ENCODE measurements at places on chromosomes 7 and 10.

GRCh38 chr7:146096994-146097393, 19.6 kb upstream of the CNTNAP2 start:
- DNase-seq = no peak

DNA sequence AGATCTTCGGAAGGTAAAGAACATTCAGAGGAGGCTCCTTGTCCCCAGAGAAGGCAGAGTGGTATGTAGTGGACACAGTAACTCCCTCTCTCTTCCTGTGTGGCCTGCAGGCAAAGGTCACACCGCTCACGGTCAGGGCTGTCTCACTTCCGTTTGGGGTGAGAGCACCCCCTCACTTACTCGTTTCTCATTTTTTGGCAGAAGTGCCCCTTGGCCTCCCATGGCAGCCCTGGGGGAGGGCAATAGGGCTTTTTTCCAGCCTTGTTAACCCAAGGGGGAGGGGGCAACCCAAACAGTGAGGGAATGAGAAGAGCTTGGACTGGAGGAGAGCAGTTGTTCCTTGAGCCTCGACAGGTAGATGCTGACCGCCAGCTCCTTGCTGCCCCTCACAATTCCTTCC, 31.8 kb upstream of the SRGN start:
- DNase-seq = no peak

- DNase-seq = no peak
Measured at GRCh38 chr7:3956949-3957348, 655.9 kb downstream of the SDK1 start.

- DNase-seq = no peak
Measured at GRCh38 chr10:56653289-56653688, 292.2 kb upstream of the ZWINT start.

- no peak for DNase-seq
Measured at GRCh38 chr7:46233585-46234329, 312.7 kb upstream of the IGFBP3 start.

DNA sequence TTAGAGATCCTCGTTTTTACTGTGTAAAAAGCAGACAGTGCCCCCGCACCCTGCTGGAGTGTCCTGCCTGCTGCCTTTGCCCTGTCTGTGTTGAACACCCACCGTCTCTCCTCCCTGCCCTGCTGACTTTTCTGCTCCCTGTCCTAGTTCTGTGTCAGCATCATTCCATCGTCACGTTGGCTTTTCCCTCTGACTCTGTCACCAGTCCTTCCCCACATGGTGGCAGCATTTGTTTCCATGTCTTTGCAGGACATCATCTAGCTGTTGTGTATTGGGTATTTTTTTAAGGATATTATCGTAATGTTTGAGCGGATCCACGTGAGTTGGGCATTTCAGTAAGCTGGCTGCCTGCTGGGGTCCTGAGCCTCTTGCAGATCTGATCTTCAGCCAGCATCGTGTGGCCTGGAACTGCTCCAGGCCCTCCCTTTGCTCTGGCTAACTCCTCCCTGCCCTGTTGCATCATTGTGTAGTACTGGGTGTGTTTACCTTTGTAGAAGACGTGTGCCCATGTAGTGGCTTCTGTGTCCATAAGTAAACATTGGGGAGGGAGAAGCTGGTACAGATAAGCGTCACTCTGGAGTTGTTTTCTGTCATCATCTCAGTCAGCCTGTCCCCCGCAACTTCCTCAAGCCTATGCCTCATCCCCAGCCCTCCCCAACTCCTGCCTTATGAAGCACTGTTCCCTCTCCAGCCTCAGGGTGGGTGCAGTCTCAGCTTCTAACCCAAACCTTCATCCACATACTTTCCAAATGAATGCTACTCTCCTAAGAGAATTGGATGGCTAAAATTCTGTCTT, 44.3 kb downstream of the TRRAP start:
- no peak for DNase-seq

- DNase-seq = no peak
Measured at GRCh38 chr7:108408296-108408991, 47.8 kb downstream of the NRCAM start.

- DNase-seq = no peak
Measured at GRCh38 chr7:75583255-75583654, 91.1 kb downstream of the SPDYE5 start.

- DNase-seq = no peak
Measured at GRCh38 chr7:132825932-132826835, 249.9 kb upstream of the PLXNA4 start.

DNA sequence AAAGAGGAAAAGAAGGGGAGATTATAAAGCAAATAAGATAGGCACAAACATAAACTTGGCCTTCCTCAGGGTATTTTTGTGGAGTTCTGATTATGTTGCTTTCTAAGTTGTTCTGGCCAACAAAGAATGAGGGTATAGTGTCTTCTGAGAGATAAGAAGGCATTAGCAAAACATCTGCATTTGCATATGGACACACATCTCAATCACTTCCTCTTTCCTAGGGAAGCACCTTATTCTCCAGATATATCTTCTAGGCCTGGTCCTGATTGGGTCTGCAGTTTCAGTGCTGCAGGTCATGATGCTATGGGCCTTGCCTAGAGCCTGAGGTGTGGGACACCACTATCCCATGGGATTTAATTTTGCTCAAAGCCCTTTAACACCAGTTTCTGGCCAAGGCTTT, 308.8 kb upstream of the PHYHIPL start:
- no peak for DNase-seq

- DNase-seq = no peak
Measured at GRCh38 chr10:125016611-125017202, 74.8 kb downstream of the ZRANB1 start.

GRCh38 chr10:91511549-91512330, 101.6 kb downstream of the HECTD2 start:
- no peak for DNase-seq

DNA sequence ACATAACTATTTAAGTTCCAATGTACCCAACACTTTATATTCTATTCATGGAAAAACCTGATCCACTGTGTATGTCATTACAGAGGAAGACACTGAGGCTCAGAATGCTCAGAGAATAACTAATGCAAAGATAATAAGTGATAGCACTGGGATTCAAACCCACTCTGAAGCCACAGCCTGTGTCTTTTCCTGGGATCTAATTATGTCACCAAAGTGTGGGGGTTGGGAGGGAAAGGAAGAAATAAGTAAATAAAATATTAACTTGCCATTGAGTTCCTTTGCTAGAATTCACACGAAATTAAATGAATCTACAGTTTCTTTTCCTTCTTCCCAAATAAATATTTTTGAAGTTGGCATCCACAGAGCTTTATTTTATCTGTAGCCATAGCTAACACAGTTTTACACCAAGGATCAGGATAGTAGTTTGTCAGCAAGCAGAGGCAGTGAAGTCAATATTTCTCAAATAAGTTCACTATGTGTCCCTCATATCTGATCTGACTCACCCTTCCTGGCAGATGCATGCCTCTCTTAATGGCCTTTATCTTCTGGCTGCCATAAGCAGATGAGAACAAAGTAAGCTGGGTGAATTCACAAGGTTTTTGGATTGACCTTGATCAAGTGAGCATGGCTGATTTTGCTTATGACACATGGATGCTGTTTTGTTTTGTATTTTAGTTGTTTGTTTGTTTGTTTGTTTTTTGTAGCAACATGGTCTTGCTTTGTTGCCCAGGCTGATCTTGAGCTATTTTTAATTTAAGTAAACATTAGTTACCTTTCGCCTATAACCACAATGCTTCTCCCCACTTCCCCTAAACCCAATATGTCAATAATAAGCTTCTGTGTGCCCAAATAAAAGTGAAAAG, 6.3 kb downstream of the RAPGEF5 start:
- DNase-seq = no peak

- DNase-seq = no peak
Measured at GRCh38 chr10:93894516-93895378, 969 bp downstream of the SLC35G1 start.

GRCh38 chr7:124276005-124276622, 243.2 kb upstream of the TMEM229A start:
- DNase-seq = no peak

DNA sequence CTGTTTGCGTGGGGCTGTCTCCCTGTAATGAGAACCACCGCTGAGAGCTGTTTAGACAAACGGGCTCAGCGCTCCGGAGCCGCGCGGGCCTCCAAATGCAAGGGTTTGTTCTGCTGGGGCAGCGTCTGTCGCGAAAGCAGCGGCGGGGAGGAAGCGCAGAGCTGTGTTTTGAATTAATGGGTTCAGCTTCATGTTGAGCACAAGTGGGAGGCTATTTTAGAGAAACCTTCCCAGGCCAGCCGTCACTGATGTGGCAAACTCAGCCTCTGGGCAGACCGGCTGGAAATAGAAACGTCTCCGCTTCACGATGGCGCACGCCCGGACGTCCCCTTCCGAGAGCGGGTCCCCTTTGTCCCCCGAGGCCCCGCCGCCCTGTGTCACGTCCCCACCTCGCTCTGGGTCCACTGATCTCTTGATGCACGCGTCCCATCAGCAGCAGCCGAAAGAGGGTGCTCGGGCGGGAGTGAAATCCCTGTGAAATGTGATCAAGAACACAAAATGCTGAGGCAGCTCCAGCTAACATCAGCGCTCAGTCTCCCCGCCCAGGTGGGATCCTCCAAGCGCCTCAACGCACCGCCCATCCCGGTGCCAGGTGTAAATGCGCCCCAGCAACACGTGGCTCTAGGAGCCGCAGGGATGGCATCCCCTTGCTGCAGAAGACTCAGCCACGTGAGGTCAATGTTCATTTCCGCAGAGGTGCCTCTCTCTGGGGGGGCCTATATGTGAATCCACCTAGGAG, 44.9 kb downstream of the BAMBI start:
- no peak for DNase-seq

DNA sequence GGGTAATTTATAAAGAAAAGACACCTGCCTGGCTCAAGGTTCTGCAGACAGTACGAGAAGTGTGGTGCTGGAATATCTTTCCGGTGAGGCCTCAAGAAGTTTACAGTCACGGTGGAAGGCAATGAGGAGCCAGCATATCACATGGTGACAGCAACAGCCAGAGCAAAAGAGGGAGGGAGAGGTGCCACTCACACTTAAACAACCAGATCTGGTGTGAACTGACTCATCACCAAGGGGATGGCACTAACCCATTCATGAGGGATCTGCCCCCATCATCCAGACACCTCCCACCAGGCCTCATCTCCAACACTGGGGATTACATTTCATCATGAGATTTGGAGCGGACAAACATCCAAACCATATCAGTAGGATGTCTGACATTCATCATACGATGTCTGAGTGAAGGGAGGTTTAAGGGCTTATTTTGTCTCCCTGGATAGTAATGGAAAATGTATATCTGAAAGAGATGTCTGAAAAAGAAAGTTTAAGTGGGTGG, 23.5 kb upstream of the KBTBD2 start:
- no peak for DNase-seq

- DNase-seq = no peak
Measured at GRCh38 chr7:151647874-151648273, 128.2 kb upstream of the RHEB start.

DNA sequence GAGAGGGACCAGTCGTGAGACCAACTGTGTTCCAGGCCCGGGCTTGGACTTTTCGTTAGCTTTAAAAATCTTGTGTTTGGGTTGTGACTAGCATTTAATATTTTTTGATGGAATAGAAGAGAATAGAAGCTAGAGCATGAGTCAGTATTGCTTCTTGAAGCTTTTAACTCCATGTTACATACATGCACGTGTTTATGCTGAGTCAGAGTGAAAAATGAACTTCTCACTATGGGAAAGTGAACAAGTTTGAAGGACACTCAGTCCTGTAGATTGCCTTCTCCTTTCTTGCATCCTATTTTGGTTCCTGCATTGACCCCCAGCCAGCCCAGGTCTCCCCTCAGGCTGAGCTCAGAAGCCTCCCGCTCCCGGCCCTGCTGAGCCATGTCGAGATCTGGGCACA, 31.8 kb downstream of the GHRHR start:
- no peak for DNase-seq

GRCh38 chr7:47734287-47734948, 152.5 kb upstream of the TNS3 start:
- no peak for DNase-seq
